ENCODE measurements at places on chromosomes 11 and 22. TPM values are rescaled to one million over a fixed set of nuclear protein-coding genes. Genes with fewer than 3 reads are reported as not detected.
A peak's percentile ranks its signal among the peaks of the same experiment; 100 is the strongest.

Gene KRTAP5-7
- total RNA-seq: not detected

Gene MMP7
- not detected for total RNA-seq

Gene YPEL4
- 1.5 TPM for total RNA-seq

Gene FOSL1
- total RNA-seq: 24.8 TPM

Gene RAB39A
- total RNA-seq: 2.5 TPM

Gene BIK
- total RNA-seq: 4.0 TPM

Gene TSG101
- 36.5 TPM for total RNA-seq

GRCh38 chr11:118607401-118608359, at the start of gene PHLDB1:
TSS of gene PHLDB1 (plus strand) at chr11:118607615. CDS start at chr11:118613837, 6,222 bp downstream.
- ATAC-seq: peak; percentile 25

- ATAC-seq: no peak
Observed at GRCh38 chr11:125921042-125921441, 16.7 kb downstream of the DDX25 start.

GRCh38 chr11:120598517-120599257, 87.1 kb downstream of the GRIK4 start:
- ATAC-seq: no peak
